ENCODE measurements at places on chromosomes 16 and 17. TPM values are rescaled to one million over a fixed set of nuclear protein-coding genes. Genes with fewer than 3 reads are reported as not detected.
A peak's percentile ranks its signal among the peaks of the same experiment; 100 is the strongest.

DNA sequence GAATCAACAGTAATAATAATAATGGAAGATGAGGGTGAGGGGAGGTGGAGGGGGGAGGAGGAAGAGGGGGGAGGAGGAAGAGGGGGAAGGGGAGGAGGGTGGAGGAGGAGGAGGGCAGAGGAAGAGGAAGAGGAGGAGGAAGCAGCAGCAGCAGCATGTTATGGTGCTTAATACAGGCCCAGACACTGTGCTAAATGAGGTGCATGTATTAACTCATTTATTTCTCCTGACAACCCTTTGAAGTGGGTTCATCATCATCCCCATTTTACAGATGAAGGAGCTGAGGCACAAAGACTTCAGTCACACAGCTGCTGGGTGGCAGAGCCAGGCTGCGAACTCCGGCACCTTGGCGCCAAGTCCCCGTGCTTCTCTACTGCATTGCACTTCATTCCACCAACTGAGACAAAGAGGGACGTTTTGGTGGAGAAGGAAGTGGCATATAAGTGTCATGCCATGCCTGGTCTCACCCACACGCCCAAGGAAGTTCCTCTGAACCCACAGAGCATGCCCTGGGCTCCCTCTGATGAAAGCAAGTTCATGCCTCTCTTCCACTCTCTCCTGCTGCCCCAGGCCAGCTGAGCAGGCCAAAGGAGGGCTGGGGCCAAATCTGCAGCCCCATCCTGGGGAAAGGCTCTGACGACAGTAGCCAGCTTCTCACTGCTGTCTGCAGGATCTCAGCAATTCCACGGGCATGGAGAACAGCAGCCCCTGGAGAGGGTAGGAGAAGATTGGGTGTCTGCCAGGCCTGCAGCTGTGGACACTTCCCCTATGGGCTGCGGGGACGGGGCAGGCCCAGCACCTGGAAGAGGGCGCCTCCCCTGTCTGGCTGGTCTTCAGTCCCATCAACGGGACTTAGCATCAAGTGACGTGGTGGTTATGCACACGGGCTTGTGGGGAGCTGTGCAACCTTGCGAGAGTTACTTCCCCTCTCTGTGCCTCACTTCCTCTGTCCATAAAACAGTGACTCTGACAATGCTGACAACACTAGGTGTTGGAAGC is 21.8 kb downstream of the XYLT1 start:
- DNase-seq, result no peak
- no peaks in the 10 kb centered on the region for H3K4me1 ChIP-seq

GRCh38 chr17:69477903-69478266 is 63.4 kb downstream of the MAP2K6 start:
- peak overlapping the region; percentile 3 for H3K27ac ChIP-seq
- no peaks in the 10 kb centered on the region for H3K27me3 ChIP-seq
- H3K4me3 ChIP-seq, result no peak overlapping the region
- H3K36me3 ChIP-seq, result no peaks in the 10 kb centered on the region
- peaks cover 30% of the 10 kb centered on the region for H3K4me1 ChIP-seq

- H3K4me3 ChIP-seq, result no peak overlapping the region
- 0 out of 2 replicates have a peak, but pooled peaks cover 5% of the 10 kb centered on the region for H3K4me1 ChIP-seq
- DNase-seq, result no peak
- H3K27me3 ChIP-seq, result no peaks in the 10 kb centered on the region
- H3K36me3 ChIP-seq, result no peaks in the 10 kb centered on the region
- no peak overlapping the region for H3K27ac ChIP-seq
These were observed 97.0 kb downstream of the MRTFB start for GRCh38 chr16:14168146-14168545.

The CD300H gene
- not detected for total RNA-seq
